K562 (cell line): ENCODE measurements at places on chromosomes 1 and 21.

- peaks cover 13% of the 10 kb centered on the region; the same call in 2 of the 3 replicates for H3K4me1 ChIP-seq
- H3K27me3 ChIP-seq, result no peaks in the 10 kb centered on the region
- DNase-seq, result peak; percentile 47
- H3K27ac ChIP-seq, result no peak overlapping the region
Measured at GRCh38 chr21:29671728-29672127, 268.1 kb downstream of the GRIK1 start.

DNA sequence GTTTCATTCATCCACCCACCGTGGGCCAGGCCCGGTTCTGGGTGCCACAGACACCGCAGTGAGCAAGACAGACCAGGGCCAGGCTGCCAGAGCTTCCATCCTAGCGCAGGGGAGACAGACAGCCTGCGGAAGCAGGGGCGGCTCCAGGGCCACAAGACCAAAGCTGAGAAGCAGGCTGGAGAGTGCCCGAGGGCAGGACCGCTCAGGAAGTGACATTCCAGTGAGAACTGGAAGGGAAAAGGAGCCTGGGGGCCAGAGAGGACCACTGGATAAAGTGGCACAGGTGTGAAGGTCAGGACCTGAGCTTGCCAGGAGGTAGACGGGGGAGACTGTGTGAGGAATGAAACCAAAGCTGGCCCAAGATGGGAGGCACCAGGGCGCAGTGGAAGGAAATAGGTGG lies 59.5 kb upstream of the EFHD2 start:
- no peaks in the 10 kb centered on the region for H3K36me3 ChIP-seq
- H3K27ac ChIP-seq, result no peak overlapping the region
- no peak for DNase-seq
- no peaks in the 10 kb centered on the region for H3K27me3 ChIP-seq
- no peak overlapping the region for H3K4me3 ChIP-seq

DNA sequence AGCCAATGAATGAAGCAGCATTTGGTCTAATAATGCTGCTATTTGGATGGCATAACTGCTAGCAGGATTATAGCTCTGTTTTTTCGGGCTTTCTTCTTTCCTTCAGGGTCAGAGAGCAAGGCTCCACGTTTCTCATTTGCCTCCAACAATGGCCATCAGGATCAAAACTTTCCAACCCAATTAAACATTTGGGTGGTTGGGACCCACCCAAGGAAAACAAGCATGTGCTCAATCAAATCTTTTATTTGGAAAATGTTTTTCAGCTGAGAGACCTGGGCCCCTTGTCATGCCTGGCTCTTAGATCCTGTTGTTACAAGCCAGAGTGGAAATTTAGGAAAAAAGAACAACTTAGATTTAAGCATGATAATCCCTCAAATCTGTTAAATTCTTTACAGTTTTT lies 373.1 kb upstream of the USP24 start:
- H3K4me3 ChIP-seq, result no peak overlapping the region
- no peaks in the 10 kb centered on the region for H3K4me1 ChIP-seq
- no peak overlapping the region for H3K27ac ChIP-seq
- H3K27me3 ChIP-seq, result no peaks in the 10 kb centered on the region
- no peaks in the 10 kb centered on the region for H3K36me3 ChIP-seq
- DNase-seq, result no peak

DNA sequence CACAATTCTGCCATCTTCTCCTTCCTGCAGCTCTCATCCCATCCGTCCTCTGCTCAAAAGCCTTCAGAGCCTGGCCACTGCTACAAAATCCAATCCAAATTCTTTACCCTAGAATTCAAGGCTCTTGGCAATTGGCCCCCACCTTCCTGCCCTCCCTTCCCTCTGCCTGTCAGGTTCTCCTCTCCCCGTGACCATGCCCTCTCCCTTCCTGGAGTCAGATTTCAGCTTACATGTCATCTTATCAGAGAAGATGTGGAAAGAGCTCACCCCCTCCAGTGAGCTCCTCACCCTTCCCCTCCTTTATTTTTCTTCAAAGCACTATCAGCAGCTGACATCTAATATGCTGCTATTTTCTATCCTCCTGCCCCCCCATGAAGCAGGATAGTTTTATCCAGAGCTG lies 86.9 kb downstream of the GRIK3 start:
- no peak for DNase-seq
- no peaks in the 10 kb centered on the region for H3K4me1 ChIP-seq
- H3K27ac ChIP-seq, result no peak overlapping the region
- H3K4me3 ChIP-seq, result no peak overlapping the region

GRCh38 chr1:84803604-84804003 lies 89.4 kb downstream of the LPAR3 start:
- H3K36me3 ChIP-seq, result no peaks in the 10 kb centered on the region
- DNase-seq, result no peak

DNA sequence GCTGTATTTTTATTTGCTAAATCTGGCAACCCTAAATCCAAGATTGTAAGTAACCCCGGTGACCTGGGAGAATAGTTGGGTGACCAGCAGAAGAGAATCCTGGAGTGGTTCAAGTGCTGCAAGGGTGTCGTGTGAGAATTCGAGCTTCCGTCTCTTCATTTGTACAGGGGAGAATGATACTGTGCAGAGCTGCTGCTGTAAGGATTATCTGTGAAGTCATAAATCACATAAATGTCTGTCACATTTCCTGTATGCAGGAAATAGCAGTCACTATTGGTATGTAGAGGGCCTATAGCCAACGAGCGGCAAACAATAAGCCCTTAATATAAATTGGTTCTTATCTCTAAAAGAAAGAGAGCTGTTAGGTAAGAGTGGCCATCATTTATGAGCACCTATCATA lies 90.7 kb downstream of the ATP1A1 start:
- H3K27me3 ChIP-seq, result no peaks in the 10 kb centered on the region
- H3K36me3 ChIP-seq, result no peaks in the 10 kb centered on the region
- no peak overlapping the region for H3K4me3 ChIP-seq
- no peak overlapping the region for H3K27ac ChIP-seq

- no peaks in the 10 kb centered on the region for H3K36me3 ChIP-seq
- no peak overlapping the region for H3K4me3 ChIP-seq
- no peak overlapping the region for H3K27ac ChIP-seq
- DNase-seq, result no peak
Measured at GRCh38 chr1:222898191-222898527, 83.3 kb downstream of the DISP1 start.

GRCh38 chr1:36153476-36153875 lies 2.5 kb upstream of the MAP7D1 start:
- no peak for DNase-seq
- H3K4me1 ChIP-seq, result peaks cover 52% of the 10 kb centered on the region
- H3K36me3 ChIP-seq, result peaks cover 3% of the 10 kb centered on the region; the same call in 1 of the 3 replicates
